ENCODE measurements at places on chromosomes 11 and 22.

- DNase-seq, result no peak
Observed at GRCh38 chr11:130522284-130522961, 74.0 kb downstream of the ADAMTS15 start.

- no peak for DNase-seq
Observed at GRCh38 chr11:7186190-7186589, 65.5 kb upstream of the SYT9 start.

DNA sequence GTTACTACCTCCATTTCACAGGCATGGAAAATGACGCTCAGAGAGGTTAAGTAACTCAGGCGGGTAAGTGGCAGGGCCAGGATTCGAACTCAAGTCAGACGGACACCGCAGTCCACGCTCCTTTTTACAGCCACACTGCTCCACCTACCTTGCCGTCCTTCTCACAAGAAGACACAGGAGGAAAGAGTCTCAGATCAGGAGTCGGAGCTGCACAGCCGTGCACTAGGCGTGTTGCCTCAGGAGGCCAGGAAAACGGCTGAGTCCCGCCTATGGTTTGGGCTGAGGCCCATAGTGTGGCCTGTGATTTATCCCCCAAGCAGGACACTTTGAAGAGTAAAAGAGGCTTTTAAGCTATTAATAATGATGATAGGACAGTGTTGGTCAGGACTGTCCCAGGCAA lies 44.7 kb upstream of the CD5 start:
- no peak for DNase-seq

DNA sequence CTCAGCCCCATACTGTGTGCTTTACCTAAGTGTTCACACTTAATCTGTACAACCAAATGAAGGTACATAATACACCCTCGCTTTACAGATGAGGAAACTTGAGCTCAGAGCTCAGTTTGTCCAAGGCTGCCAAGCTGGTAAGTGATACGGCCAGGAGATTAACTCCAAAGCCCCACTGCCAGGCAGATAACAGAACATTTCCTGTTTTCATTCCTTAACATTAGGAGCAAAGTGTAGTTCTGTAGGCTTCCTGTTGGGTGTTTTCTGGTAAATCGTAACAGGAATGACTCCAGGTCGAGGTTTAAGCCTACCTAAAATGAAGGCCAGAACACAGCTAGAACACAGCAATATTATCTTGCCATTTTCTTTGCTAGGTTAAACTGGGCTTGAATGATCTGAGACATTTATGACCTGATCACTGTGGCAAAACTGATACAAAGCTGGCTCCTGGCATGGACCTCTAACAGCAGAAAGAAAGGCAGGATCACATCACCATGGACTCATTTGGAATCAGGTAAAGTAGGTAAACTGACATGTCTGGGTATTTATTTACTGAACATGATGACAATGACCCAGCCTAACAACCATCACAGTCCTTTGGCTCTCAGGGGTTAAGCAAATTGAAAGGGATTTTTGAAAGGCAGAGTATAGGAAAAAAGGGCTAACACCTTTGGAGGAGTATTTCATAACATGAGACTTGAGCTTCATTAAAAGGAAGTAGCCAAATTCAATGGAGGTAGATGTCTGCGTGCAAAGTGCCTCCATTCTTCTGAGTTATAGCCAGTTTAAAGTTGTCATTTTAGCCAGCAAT lies 3.9 kb upstream of the NUP50 start:
- DNase-seq, result no peak

DNA sequence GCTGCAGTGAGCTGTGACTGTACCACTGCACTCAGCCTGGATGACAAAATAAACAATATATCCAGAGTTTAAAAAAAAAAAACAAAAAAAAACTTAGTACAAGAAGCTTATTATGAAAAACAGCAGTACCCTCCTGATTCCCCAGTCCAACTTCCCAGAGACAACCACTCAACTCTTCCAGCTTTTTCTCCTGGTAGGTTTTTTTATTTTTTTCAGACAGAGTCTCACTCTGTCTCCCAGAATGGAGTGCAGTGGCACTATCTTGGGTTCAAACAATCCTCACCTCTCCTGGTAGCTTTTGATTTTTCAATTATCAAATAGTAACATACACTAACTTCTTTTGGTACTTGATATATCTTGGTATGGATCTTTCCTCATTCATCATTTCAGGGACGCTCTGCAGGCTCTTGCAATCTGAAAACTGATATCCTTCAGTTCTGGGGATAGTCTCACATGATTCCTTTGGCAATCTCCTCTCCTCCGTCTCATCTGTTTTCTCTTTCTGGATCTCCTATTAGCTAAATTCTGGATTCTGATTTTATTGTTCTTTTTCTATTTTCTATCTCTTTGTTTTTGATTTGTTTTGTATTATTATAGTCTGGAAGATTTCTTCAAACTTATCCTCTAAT lies 44.9 kb downstream of the ALG9 start:
- no peak for DNase-seq

DNA sequence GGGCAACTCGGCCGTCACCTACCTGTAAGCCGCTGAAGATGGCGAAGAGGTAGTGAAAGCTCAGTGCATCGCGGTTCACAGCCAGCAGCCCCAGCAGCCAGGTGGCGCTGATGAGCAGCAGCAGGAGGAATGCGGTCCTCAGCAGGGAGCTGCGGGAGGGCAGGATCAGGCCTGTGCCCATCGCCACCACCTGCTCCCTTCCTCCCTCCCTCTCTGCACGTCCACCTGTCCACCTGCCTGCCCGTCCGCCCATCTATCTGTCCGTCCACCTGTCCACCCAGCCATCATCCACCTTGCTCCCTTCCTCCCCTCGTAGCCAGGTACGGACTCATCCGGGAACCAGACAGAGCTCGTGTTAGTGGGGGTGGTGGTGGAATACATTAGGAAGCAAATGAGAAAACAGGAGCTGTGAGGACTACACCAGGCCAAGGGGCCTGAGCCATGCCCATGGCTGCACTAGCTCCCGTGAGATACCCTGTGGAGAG lies 32.2 kb downstream of the TRMU start:
- peak; percentile 92 for DNase-seq

DNA sequence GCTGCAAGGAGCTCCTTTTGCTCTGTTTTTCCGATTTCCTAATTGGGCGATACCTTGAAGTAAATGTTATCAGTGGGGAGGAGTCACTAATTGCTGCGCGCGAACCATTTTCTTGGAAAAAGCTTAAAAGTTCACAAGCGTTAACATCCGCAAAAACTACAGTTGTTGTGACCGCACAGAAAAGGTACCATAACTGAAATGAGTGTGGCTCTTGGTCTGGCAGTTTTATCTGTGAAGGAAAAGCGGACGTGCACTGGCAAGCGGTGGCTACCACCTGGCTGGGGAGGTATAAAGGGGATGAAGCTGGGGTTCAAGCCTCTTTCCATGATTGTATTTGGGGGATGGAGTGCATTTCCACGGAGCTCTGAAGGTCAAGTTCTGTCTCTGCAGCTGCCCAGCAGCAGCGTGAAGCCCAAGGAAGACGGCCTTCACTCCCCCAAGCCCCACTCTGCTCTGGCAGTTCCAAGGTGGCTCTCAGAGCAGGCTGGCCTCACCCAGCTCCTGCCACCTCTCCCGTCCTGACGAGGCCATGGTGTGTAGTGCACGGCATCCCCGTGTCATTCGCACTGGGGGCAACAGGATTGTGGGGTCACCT lies 27.5 kb downstream of the MOV10L1 start:
- DNase-seq, result no peak

DNA sequence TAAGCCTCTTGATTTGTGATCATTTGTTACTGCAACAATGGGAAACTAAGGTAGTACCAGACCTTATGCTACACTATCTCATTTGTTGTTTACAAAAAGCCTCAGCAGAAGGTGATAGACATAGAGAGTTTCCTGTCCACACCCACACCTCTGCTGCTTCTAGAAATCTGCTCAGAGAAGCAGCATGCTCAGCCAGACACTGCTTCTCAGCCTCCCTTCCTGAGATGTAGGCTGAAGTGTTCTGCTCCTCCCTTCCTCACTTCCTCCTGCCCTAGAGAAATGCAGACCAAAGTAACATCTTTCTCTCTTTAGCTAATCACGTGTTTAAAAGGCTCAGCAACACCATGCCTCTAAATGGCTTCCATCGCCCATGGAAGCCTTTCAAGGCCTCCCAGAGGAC lies 88.4 kb downstream of the SLC1A2 start:
- no peak for DNase-seq

DNA sequence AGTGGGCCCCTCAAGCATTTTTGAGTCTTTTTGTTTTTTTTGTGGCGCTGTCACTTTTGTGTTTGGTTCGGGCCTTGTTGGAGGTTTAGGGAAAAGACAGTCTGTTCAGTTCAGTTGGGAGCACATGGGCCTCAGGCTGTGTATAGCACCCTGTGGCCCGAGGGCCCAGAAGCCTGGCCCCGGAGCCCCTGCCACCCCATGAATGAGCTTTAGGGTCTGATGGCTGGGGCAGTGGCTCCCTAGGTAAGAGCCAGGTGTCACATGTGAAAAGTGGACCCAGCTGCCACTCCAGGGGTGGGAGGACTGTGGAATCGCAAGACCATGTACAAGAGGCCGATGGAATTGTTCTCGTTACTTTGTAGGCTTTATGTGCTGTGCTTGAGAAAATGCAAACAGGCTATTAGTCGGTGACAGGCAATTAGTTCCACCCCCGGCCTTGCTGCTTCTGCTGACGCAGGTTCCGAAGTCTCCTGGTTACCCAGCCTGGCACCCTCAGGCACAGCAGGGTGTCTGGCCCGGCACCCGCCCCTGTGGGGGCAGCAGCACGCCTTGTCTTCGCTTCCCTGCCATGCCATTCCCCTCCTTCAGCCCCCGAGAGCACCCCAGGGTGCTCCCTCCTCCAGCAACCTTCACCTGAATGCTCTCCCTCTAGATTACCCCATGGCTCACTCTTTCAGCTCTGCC lies 38.2 kb upstream of the PARVG start:
- DNase-seq, result no peak

DNA sequence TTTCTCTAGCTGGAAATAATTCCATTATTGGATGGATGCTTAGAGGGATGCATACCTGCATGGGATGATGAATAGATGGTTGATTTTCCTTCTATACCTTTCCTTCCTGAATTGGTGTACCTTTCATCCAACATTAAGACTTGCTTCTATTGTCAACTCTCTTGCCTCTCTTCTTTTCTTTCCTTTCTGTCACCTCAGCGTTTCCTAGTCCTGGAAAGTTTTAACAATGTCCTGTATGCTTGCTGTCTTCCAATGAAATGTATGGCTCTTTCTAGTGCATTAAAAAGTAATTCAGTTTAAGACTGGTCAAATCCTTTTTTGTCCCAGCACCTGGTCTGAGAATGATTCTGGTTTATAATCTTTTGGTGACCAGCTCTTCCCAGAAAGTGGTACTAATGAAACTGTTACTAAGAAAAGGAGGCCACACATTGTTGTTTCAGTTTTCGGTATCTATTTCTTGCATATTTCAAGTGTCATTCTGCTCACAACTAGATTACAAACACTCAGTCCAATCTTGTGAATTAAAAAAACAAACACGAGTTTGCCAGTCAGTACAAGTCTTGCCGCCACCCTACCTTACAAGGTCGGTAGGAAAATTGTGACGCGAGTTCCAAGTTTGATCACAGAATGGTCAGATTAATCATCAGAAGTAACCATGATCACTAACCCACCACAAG lies 8.0 kb downstream of the POU2AF1 start:
- DNase-seq, result no peak

- DNase-seq, result no peak
Observed at GRCh38 chr11:125494561-125494960, 1.5 kb downstream of the FEZ1 start.

DNA sequence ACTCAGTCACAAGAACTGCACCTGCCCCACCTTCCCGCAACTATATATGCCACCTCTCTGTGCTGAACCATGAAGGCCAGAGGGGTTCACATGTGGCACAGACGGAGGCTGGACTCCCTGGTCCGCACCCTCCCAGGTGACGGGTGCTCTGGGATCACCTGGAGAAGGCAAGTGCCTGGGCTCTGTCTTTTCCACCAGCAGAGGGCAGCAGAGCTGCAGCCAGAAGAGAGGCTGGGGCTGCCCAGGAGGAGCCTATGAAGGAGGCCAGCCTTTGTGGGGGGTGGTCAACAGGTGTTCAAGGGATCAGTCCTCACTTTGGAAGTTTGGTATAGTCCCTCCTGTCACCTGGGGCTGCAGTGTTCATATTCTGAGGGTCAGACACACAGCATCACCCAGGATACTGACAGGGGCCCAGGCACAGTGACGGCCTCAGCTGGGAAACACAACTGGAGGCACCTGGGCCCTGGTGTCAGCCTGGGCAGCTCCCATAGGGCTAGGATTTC lies 39.2 kb upstream of the IGLL5 start:
- DNase-seq, result no peak

DNA sequence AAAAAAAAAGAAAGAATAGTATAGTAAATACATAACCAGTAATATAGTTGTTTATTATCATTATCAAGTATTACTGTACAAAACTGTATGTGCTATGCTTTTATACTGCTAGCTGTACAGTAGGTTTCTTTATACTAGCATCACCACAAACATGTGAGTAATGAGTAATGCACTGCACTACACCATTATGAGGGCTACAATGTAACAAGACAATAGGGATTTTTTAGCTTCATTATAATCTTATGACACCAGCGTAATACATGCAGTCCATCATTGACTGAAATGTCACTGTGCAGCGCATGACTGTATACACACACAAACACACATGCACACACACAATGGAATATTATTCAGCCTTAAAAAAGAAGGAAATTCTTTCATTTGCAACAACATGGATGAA lies 111.5 kb upstream of the ZBED5 start:
- no peak for DNase-seq

GRCh38 chr11:65630215-65630614 lies 7.7 kb upstream of the SIPA1 start:
- DNase-seq, result no peak

- DNase-seq, result no peak
Observed at GRCh38 chr11:130051082-130051481, 18.6 kb upstream of the APLP2 start.

DNA sequence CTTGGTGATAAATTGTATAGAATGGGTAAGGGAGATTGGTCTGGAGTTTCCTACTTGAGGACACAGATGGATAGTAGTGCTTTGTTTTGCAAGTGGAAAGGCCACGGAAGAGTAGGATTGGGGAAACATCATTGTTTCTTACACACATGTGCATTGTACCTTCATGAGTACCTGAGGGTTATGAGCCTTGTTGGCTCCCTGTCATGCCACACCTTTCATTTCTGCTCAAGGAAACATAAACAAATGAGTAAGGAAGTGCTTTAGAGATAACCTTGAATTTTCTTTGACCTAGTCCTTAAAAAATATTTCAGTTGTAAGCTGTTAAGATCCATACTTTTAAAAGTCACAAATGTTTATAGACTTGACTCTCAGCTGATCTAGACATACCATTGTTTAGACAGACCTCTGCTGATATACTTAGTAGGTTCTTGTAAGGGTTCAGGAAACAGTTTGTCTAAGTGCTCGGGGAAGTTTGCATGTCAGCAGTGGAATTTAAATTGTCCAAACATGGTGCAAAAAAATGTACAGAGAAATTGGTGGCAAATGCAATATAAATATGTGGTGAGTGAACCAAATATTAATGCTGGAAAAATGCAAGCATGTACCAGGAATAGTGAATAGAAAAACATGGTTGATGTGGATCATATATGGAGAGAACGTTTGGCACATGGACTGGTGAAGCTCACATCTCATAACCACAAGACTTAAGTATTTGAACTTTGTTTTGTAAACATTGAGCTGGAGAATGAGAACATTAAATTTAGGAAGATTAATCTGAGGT lies 40.9 kb downstream of the GAS2 start:
- DNase-seq, result no peak

- DNase-seq, result no peak
Observed at GRCh38 chr11:68977781-68978625, 2.8 kb downstream of the MRGPRD start.

GRCh38 chr11:120702656-120703055 lies 191.1 kb downstream of the GRIK4 start:
- no peak for DNase-seq

Data from GM12891 (cell line).